ENCODE measurements at places on chromosomes 1 and 21.
A peak's percentile ranks its signal among the peaks of the same experiment; 100 is the strongest.

GRCh38 chr1:188295157-188295556, 1466.4 kb downstream of the PLA2G4A start:
- peak; percentile 15 for DNase-seq

- no peak for DNase-seq
These were observed 291.5 kb downstream of the AKT3 start for GRCh38 chr1:243558576-243558975.

- DNase-seq: no peak
These were observed 29.5 kb downstream of the DOP1B start for GRCh38 chr21:36186081-36186480.

- no peak for DNase-seq
These were observed 10.9 kb downstream of the RD3 start for GRCh38 chr1:211480941-211481545.

DNA sequence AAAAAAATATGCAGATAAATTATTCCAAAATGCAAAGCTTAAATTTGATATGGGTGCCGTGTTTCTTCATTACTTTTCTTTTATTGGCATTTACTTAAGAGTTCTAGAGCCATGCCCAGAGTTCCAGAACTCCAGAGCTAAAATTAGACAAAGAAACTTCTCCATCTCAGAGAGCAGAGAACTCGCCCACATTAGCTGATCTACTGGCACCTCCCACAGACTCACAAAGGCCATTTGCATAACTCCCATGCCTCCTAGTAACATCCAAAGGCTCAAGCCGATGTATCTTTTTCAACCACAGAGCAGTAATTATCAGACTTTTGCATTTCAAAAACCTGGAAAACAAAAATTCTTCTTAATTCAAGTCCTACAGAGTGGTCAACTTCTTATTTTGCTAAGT, 323.8 kb upstream of the ST6GALNAC5 start:
- DNase-seq: no peak

DNA sequence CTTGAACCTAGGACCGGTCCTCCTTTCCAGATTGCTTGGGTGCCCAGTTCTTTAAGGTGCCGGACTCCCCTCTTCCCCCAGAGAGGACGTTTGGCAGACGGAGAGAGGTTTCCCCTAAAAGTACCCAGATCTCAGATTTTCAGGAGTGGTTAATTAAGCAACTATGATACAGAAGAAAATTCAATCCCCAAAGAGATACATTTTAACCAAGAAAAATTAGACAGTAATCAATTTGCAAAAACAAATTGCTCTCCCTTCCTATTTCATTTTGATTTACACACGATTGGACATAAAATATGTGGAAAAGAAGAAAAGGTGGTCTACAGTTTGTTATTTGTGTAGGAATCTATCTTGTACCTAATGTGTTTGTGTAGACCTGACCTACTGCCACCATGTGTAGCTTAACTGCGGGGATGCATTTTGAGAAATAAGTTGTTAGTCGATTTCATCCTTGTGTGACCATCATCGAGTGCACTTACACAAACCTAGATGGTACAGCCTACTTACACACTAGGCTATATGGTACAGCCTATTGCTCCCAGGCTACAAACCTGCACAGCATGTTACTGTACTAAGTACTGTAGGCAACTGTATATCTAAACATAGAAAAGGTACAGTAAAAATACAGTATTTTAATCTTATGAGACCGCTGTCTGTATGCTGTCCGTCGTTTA, 755 bp downstream of the RPAP2 start:
- no peak for DNase-seq

DNA sequence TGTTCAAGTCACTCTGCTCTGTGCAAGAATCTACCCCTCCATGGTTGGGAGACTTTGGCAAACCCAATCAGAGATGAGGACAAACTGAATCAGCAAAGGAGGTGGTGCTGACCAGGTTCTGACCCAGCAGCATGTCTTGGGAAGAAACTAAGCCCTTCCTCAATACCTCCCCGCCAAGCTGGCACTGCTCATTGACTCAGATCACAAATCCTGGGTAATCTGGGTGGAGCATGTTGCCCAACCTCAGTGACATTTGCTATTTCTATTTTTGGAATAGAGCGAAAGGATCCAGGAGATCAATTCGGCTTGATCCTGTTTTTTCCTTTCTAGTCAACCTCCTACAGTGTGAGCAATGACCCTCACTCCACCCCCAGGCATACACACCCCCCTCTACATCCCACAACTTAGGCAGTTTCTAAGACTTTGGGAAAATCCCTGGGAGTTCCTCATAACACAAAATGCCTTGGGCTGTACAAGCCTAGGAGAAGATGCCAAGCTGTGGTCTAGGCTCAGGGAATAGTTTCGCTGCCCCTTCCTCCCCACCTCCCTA, 166.8 kb upstream of the KCNJ6 start:
- DNase-seq: no peak

DNA sequence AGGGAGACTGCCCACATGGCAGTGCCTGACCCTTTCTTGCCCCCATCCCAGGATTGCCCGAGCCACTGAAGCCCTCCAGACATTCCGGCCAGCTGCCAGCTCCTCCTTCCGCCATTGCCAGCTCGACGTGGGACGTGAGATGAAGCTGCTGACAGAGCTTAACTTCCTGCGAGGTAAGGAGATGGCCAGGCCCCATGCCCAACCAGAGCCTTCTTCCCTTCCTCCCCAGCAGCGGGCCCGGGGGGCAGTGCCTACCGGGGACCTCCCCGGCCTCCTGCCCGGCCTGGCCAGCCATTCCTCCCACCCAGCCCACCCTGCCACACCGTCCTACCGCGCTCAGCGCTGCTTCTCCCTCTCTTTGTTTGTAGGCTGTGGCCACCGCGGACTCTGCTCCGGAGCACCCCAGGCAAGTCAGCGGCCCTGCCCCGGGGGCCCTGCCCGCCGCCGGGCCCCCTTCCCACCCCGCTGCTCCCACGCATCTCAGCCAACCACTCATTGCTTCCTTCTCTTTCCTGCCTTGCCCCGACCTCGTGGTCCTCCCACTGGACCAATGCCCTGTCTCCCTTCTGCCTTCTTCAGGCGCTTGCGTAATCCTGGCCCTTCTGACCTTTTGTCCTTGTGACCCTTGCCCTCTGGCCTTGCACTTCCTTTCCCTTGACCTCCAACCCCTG, 4.9 kb downstream of the TRIM46 start:
- DNase-seq: no peak

DNA sequence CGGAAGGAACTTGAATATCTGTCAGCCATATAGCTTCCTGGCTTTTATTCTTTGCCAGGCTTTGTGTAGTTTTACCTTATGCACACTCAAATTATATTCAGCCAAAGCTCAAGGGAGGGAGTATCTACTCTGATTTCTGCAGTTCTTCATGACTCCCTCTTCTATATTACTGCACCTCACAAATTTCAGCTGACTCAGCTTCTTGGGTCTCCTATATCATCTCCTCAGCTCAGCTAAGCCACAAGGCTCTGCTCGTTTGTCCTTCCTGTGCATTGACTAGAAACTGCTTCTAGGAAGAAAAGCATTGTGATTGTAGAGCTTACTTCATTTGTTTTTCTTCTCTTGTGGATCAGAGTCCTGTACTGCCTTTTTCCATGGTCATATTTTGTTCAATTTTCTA, 37.4 kb downstream of the BTBD8 start:
- no peak for DNase-seq

DNA sequence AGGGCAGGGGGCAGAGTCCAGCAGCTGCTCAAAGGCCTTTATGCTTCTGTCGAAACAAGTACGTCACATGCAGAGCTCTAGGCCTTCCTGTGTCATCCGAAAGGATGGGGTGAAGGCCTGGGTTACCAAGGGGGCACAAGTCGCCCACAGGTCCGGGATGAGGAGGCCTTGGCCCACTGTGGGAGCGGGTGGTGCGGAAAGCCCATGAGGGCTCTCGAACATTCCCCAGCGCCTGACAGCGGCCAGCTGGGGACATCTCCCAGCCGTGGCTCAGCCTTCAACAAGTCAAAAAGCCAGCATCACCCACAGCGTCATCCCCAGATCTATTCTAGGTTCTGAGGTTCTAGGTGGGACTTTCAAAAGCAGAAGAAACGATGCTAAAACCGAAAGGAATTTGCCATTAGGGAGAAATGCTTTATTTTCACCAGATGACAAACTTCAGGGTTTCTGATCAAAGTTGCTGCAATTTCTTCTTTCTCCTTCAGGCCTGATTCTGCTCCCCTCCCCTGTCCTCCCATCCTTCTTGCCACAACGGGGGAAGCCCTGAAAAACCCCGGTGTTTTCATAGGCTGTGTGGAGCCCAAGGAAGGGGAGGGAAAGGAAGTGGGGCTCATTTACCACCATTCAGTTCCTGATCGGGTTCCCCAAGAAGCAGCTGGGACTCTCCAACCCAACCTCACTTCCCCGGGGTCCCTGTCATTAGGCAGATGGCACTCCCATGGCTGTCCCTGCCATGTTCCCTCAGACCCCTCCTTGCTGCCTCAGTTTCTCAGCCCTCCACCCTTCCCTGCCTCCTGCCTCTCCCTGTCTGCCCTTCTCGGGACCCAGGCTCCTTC, 17.6 kb downstream of the GPR137B start:
- no peak for DNase-seq

DNA sequence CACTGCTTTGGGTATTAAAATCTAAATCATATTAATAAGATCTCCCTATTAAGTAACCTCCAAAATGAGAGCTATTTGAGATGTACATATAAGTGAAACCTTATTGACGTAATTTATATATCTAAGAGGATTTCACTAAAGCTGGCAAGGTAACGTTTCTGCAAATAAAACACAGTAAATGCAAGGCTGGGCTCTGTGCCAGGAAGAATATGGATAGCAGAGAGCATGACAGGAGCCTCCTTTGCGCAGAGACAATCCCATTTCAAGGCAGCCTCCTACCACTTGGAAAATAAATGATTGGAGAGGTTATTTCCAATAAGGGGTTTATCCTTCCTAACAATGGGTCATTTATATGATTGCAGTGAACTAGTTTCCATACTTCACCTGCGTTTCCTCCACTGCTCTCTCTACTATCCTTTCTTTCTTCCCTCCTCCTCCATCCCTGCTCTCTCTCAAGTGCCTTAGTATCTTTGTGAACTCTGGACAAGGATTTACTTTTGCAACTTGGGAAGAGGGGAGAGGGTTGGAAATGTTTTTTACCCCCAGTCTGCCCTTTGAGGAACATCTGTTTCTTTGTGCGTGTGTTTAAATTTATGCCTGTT, 3.0 kb upstream of the NFIA start:
- DNase-seq: no peak

- no peak for DNase-seq
These were observed 194.0 kb downstream of the TOMM20 start for GRCh38 chr1:234934611-234935033.

DNA sequence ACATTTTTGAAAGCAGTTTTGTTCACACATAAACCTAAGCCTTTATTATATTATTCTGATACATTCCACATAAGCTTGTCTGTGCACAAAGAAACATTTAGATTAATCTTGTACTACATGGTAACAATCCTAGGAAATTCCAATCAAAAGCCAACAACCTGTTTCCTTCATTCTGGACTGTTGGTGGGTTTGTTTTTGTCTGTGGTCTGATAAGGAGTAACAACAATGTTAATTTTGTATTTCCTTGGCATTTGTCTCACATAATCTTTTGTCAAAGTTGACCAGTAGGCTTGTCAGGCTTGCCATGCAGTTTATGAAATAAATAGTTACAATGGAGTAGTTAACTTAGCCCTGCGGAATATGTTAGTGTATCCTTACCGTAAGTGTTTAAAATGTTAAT, 183.3 kb downstream of the DHRS3 start:
- no peak for DNase-seq

DNA sequence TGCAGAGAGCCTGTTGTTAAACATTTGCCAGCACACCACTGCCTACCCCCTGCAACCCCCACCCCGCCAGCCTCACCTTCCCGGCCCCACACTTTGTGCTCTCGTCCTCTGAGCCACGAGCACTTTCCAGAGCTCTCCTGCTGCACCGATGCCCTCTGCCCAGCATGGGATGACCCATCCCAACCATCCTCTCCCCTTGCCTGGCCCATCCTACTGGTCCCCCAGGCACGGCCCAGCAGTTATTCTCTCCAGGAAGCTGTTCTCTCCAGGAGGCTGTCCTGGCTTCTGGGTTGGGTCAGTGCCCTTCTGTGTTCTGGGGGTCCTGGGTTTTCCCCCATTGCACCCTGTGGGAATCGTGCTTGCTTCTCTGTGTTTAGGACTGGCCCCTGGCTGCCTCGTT, 60.1 kb upstream of the ABCG1 start:
- DNase-seq: peak; percentile 4

DNA sequence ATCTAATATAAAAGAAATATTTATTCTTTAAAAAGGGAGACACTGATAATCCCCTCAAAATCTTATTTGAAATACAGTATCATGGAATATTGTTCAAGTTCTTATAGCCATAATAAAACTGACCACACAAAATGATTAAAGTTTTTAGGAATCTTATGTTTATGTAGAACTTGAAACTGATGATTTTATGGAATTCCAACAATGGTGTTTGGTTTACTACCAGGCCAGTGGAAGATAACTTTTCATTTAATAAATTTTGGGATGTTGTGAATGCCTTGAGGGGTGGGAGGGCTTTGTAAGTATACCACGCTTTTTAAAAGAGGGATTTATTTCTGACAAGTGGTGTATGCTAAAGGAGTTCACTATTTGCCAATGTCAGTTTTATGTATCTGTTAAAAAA, 87.7 kb downstream of the RAB3GAP2 start:
- DNase-seq: no peak

- DNase-seq: no peak
These were observed 10.5 kb downstream of the OTUD3 start for GRCh38 chr1:19892628-19893168.

DNA sequence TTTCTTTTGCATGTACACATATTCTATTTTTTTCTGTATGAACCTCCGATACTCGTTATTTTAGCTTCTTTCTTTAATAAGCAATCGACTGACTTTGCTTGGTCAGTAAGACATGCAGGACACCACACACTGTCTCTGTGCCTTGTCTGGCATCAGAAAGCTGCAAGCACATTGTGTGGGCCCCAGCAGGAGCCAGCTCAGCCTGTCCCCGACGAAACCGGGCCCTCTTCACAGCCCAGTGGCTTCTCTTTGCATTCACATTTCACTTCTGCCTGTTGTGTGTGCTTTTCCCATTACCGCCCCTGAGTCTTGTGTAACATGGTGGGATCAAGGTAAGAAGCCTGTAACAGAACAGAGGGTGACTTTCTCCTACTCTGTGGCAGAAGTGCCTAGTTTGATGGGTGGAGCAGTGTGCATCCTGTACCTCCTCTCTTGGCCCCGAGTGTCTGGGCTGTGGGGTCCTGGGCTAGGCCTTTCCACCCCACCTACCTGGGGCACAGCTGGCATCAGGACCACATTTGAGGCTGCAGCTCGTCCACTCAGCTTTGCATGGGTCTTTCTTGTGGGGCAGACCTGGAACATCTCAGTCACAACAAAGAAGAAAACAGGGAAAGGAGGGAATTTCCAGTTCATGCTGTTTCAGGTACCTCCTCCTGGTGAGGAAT, 118.9 kb upstream of the COL6A1 start:
- DNase-seq: no peak

GRCh38 chr1:37951783-37952624, 5.2 kb upstream of the INPP5B start:
- DNase-seq: no peak

GRCh38 chr1:48673332-48674105, 103.2 kb downstream of the BEND5 start:
- peak; percentile 57 for DNase-seq

GRCh38 chr21:15521644-15522001, 208.2 kb upstream of the USP25 start:
- no peak for DNase-seq

- DNase-seq: no peak
These were observed 85.2 kb upstream of the VAV3 start for GRCh38 chr1:108050158-108050557.

Measured in iPS-NIHi11 (cell line).